ENCODE measurements at places on chromosomes 11 and 22.

DNA sequence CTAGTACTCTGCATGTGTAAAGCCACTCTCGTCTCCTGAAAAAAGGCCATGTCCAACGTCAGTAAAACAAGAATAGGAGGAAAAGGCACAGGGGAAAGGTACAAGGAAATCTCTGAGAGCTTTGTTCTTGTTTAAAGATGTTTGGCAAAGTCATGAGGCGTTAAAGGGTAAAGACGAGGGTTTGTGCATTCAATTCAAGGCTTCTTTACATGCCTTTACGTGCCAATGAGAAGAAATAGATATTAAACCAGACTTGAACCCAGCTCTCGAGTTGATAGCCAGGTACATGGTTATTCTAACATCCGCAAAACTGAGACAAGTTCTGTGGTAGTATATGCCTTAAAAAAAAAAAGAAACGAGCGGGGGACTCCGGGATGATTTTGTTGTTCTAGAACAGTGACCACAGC is 704 bp upstream of the CFL1 start:
- DNase-seq = no peak

GRCh38 chr11:2306877-2307500 is 5.2 kb downstream of the TSPAN32 start:
- no peak for DNase-seq

GRCh38 chr11:26806219-26806618 is 84.4 kb upstream of the SLC5A12 start:
- no peak for DNase-seq

DNA sequence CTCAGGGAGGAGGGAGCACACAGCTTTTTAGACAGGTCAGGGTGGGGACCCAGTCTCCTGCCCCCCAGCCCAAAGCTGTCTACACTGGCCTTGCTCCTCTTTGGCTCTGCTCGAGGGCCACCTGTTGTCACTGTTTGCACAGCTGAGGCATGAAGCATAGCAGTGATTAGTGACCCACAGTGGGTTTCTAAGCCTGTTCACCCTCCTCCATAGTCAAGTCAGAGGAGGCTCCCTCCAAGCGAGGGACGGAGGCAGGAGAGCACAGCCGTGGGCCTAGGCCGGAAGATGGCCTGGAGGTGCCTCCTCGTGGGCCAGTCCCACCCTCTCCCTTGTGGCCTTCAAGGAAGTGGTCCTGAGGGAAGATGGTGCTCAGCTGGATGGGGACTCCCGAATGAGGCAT is 241.1 kb downstream of the GRIK4 start:
- DNase-seq = no peak

DNA sequence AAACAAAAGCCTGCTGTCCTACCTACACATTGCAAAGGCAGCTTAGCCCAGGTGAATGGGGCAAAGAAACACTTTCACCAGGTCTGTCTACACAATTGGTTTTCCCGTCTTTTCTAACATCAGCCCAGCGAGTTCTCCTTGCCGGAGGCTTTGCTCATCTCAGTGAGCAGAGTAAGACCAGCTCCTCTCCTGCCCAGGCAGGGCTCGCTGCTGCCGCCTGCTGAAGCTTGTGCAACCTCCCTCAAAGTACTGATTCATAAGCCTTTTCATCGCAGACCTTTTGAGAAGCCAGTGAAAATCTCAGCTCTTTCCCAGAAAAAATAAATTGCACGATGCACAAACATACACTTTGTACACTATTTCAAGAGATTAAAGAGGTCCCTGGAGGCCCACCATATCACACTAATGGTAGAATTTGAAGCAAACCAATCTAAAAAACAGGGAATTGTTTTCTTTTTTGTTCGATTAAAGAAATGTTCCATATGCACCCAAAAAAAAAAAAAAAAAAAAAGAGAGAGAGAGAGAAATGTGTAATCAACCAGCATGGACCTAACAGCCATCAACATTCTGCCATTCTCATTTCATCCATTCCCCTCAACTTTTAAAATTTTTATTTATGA is 328.1 kb upstream of the MPPED2 start:
- DNase-seq = peak; percentile 58

- DNase-seq = no peak
Measured at GRCh38 chr11:92784331-92784730, 185.1 kb upstream of the MTNR1B start.

GRCh38 chr11:833849-834311 is 1.1 kb downstream of the CD151 start:
- DNase-seq = no peak
